HCEC 1CT (cell line): ENCODE measurements at places on chromosomes 16 and 17.

- no peak for DNase-seq
These were observed 140.7 kb downstream of the SDK2 start for GRCh38 chr17:73503560-73503959.

- DNase-seq: no peak
These were observed 215.7 kb upstream of the CIBAR2 start for GRCh38 chr16:85327731-85328675.

DNA sequence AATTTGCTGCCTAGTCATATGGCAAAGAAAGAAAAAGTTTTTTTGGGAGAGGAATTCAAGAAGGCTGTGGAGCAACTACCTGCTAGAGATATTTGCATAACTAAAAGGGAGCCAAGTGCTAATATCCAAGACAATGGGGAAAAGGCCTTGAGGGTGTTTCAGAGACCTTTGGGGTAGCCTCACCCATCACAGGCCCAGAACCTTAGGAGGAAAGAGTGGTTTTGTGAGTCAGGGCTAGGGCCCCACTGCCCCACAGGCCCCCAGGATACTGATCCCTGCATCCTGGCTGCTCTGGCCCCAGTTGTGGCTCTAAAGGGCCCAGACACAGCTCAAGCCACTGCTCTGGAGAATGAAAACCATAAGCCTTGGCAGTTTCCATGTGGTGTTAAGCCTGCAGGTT lies 41.9 kb upstream of the SDK2 start:
- no peak for DNase-seq

- peak; percentile 14 for DNase-seq
These were observed 34.9 kb downstream of the CHD9 start for GRCh38 chr16:53089434-53090285.

GRCh38 chr16:89352091-89352681 lies 134.7 kb downstream of the ZNF778 start:
- DNase-seq: no peak

DNA sequence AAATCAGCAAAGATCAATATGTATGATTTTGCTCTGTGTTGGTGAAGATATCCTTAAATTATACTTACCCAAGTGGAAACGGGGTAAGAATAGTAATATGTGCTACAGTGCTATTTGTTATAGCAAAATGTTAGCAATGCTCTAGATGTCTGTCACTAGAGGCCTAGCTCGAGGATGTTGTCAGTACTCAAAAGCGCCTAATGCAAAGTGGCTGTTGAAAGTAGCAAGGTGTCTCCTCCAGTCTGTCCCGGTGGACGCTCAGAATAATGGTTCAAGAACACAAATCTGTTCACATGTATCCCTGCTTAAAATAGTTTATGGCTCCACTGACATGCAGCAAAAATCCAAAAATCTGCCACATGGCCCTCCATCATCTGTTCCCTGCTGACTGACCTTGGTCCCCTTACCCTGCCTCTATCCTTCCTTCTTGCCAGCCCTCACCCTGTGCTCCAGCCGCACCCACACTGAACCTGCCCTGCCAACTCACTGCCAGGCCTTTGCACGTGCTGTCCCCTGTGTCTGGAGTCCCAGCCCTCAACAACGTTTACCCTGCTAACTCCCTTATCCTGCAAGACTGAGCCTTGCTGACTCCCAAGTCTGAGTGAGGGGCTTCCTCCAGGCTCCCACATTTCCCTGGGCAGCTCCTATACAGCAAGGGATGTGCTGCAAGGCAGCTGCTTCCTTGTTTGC lies 9.6 kb upstream of the RNF112 start:
- DNase-seq: no peak

DNA sequence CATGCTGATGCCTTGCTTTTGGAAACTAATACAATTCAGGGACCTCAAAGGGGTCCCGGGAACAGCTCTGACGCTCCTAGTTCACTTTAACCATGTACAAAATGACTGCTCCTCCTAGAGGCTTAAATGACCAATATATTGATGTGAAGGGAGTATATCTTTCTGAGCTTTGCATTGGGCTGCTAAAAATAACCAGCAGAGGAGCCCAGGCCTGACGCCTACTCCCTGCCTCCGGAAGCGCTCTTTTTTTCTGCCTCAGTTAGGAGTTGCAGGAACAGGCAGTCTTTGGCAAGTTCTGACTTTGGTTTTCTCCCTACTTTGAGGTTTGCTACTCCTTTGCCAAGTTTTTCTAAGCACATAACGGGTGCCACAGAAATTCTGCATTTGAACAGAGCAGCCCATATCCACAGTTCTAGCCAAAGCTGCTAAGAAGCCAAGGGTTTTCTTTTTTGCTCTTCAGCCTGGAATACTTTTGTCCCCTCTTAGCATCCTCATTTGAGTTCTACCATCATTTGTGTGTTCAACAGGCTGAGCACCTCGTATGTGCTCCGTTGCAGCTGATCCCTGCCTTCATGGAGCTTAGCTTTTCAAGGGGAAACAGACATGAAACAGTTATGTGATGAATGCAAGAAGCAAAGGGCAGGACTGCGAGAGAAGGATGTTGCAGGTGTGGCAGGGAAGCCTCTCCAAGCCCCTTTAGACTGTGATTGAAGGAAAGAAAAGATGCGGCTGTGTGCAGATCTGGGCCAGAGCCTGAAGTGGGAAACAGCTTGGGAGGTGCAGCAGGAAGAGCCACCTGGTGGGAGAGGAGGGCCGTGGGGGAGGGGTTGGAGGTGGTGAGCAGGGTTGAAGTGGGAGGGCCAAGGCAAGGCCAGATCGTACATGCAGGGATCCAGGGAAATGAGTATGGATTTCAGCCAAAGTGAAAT lies 2.8 kb upstream of the NAGPA start:
- DNase-seq: no peak

- DNase-seq: no peak
These were observed 461.5 kb downstream of the WWOX start for GRCh38 chr16:78560997-78561396.

DNA sequence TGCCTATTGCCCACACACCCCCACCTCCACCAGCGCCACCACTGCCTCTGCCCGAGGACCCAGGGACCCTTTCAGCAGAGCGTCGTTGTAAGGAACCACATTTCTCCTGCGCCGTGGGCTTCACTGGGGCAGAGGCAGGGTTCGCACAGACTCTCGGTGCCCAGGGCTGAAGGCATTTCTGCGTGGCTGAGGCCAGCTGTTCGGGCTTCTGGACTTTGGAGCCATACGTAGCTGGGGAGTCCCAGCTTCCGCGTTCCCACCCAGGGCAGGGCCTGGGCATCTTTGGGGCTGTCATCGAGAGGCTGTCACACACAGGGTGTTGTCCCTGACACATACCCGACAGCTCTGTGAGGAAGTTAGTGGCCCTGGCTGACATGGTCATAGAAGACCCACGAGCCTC lies 16.0 kb upstream of the SMIM5 start:
- no peak for DNase-seq

- no peak for DNase-seq
These were observed 26.2 kb upstream of the ZNF652 start for GRCh38 chr17:49388290-49388640.

- no peak for DNase-seq
These were observed 26.9 kb downstream of the BANP start for GRCh38 chr16:87978127-87978526.

DNA sequence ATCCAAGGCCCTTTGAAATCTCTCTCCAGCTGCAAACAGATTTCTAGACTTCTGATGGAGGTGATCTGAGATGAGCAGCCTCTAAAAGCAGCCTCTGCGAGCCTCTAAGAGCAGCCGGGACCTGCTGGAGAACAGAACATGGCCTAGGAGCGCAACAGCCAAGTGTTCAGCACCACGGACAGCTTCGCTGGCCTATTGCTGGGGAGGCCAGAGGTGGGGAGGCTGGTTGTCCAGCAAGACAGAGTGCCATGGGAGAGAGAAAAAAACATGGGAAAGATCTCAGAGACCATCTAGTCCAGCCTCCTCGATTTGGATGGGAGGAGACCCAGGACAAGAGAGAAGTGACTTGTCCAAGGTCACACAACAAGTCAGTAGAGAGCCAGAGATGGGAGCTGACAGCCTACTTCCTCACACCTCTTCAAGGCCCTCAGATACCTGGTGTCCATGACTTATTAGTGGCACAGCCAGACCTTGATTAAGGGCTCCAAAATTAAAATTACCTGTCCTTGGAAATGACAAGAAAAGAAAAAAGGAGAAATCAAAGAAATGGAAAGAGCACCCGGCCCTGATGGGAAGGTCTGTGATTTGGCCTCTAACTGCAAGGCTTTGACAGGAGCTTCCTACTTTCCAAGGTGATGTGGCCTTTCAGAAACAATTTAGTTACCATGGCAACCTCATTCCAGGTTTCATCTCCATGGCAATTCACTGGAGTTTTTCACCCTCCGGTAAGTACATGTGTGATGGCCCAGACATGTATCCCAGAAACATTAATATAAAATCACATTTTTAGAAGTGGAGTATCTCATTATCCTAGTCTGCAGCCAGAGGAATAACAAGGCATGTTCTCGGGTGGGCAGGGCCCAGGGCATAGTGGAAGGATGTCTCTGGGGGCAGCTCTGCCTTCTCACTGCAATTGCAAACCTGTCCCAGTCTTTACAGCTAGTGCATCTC lies 14.5 kb downstream of the RPRML start:
- DNase-seq: no peak

GRCh38 chr16:81158964-81159363 lies 62.8 kb upstream of the GCSH start:
- no peak for DNase-seq

DNA sequence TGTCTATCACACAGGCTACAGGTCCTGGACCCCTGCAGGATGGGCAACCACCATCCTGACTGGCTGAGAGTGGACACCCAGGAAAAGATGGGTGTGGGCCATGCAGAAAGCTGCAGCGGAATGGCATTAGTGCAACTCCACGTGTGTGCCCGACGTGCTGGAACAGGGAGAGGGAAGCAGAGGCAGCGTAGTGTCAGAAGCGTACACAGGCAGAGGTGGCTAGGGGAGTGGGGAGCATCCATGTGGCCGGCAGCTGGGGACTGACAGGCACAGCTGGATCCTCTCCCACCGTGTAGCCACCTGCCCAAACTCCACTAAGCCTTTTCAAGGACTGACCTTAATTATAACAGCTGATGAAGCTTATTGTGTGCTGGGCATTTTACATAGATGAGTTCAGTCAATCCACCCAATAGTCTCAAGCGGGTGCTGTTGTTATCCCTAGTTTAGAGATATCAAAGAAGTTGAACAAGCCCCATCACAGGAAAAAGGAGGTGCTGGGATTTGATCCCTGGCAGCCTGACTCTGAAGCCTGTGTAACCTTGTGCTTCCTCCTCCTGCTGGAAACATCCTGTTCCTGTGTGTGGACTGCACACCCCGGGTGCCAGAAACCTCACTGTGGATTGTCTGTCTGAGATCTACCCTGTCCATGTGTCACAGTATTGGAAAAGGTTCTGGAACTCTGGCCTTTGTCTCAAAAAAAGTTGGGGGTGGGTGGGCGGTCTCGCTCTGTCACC lies 114.0 kb downstream of the PRKCA start:
- no peak for DNase-seq

DNA sequence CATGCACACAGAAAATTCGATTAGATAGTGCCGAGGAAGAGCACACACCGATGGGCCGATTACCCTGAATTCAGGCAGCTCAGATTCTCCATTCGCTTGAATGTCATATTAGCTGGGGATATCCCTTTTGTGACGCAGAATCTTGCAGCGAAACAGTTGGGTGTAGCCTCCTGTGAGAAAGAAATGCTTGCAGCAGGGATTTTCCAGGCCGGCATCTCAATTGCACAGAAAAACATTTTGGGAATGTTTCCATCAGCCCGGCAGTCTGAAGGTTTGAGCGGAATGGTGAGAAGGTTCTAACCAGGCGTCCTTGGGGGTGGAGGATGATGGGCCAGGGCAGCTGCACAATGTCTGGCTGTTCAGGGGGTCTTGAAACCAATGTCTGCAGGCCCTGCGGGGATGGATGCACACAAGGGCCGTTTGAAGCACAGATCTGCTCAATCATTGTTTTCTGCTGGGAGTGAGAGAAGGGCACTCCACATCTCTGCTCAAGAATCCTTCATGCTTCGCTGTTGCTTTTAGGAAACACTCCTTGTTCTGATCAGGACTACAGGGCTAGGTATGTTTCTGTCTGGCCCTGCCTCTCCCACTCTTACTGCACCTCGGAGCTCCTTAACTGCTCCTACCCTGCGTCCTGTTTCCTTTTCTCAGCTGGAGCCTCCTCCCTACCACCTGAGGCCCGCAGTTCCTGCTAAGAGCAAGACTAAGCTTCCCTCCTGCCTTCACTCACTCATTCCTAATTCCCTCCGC lies 94.6 kb downstream of the CMIP start:
- no peak for DNase-seq

DNA sequence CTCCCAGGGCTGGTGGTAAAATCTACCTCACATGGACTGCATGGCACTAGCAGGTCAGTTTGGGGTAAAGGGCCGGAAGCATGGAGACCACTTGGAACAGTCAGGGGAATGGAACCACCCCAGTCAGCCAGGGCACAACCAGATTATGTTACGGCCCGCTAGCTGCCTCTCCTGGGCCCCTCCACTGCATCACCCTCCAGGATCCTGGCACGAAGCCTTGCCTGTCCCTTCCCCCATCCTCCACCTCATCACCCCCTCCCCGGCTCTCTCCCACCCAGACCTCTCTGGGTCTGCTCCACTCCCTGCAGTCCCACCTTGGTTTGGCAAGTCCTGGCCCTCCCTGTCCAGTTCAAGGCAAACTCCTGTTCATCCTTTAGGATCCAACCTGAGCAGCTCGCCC lies 91.7 kb downstream of the CLEC16A start:
- DNase-seq: no peak

DNA sequence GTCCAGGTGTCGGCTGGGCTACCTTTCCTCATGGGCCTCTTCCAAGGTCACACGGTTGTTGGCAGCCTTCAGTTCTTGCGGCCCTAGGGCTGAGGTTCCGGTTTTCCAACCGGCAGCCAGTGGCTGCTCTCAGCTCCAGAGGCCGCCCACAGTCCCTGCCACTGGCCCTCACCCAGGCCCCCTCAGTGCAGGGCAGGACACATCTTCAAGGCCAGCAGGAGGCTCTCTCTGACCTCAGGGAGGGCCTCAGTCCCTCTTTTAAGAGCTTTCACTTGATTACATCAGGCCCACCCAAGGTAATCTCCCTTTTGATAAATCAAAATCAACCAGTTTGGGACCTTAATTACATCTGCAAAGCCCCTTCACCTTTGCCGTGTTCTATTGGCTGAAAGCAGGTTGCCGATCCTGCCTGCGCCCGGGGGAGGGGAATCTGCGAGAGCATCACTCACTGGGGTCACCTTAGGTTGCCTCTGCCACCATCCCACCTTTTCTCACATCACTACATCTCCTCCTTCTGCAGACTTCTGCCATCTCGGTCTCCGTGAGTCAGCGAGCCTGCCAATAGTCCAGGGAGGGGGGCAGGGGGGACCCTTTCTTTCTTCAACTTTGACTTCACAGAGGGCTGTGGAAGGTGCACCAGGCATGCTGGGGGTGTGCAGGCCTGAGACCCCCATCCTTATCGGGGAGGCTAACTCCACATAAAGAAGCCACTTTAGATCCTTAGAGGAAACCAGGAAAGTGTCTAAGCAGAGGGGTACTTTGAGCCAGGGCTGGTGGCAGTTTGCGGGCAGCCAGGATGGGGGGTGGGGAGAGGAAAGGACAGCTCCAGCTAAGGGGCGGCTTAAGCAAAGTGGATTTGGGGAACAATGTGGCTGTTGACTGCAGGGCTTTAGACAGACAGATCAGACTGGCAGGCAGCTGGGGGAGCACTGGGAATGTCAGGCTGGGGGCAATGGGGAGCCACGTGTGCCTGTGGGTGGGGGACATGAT lies 28.8 kb upstream of the NXPH3 start:
- no peak for DNase-seq

- DNase-seq: no peak
These were observed 19.0 kb downstream of the TRPV1 start for GRCh38 chr17:3590231-3590630.

GRCh38 chr17:29885031-29885640 lies 44.9 kb downstream of the SSH2 start:
- no peak for DNase-seq
